OCI-LY7 (cell line): ENCODE measurements at places on chromosomes 16 and 17. TPM values are rescaled to one million over a fixed set of nuclear protein-coding genes. Genes with fewer than 3 reads are reported as not detected.

Gene KCTD19
- 0.17 and 1.4 TPM in 2 replicates for total RNA-seq

Gene CES3
- total RNA-seq, result 1.4 and 1.9 TPM in 2 replicates

Gene THUMPD1
- 47.4 and 48.3 TPM in 2 replicates for total RNA-seq

Gene YBX2
- 6.7 and 11.8 TPM in 2 replicates for total RNA-seq

Gene ARL5C
- total RNA-seq, result 0.65 and 0.68 TPM in 2 replicates

Gene SMIM5
- not detected in 2 replicates for total RNA-seq

Gene C17orf50
- not detected in 2 replicates for total RNA-seq

Gene RAC3
- 15.1 and 16.4 TPM in 2 replicates for total RNA-seq

Gene KRT12
- not detected in 2 replicates for total RNA-seq

Gene KRTAP4-3
- total RNA-seq, result not detected in 2 replicates

Gene FOXC2
- 0.15 TPM in 1 of 2 replicates, not detected in the other for total RNA-seq

Gene NME2
- total RNA-seq, result 530 and 582 TPM in 2 replicates

Gene ARL6IP1
- total RNA-seq, result 224 and 233 TPM in 2 replicates

Gene CACNG5
- not detected in 2 replicates for total RNA-seq

Gene HSPB9
- not detected in 2 replicates for total RNA-seq

Gene SDK2
- total RNA-seq, result 0.22 and 0.32 TPM in 2 replicates

Gene AXIN2
- 8.2 and 8.5 TPM in 2 replicates for total RNA-seq

Gene GPRC5C
- 1.1 and 2.0 TPM in 2 replicates for total RNA-seq
